ENCODE measurements at places on chromosomes 6 and 20.

- peak; percentile 81 for DNase-seq
Measured at GRCh38 chr6:106476331-106477105, 116.0 kb downstream of the CRYBG1 start.

- no peak for DNase-seq
Measured at GRCh38 chr6:3316331-3316730, 57.6 kb downstream of the PSMG4 start.

DNA sequence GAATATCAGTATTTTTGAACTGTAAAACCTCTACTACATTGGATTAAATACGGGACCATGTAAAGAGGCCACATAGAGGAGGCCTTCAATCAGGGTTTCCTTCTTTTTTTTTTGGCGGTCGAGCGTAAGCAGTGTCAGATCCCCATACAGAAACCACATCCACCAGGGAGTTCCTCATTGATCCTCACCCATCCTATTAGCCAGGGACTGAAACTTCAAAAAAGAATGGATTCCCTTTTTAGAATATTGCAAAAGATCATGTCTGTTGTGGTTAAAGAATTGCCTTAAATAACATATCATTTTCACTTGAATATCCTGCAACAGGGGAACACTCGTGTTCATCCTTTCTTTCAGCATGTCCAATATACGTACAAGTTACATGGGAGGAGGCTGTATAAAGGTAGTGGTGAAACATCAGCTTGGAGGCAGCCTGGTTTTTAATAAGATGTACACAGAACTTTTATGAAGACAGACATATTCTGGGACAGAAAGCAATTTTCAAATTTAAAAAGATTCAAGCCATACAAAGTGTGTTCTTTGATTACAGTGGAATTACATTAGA is 96.1 kb downstream of the PPP1R14C start:
- DNase-seq = no peak

DNA sequence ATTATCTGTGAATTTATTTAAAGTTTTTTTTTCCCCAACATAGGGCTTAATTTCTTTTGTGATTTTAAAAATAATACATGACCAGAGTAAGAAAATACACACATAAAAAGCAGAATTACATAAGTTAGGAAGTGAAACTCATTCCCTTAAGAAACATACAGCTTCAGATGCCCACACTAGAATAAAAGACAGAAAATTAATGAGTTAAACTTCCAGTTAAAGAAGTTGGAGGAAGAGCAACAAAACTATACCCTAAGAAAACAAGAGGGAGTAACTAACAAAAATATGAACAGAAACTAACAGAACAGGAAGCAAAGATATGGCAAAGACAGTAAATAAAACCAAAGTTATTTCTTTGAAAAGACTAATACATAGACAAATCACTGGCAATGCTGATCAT is 107.6 kb upstream of the CEP85L start:
- DNase-seq = no peak

GRCh38 chr6:74969591-74970267 is 236.1 kb downstream of the COL12A1 start:
- no peak for DNase-seq

GRCh38 chr20:53263554-53264438 is 291.6 kb downstream of the TSHZ2 start:
- no peak for DNase-seq

DNA sequence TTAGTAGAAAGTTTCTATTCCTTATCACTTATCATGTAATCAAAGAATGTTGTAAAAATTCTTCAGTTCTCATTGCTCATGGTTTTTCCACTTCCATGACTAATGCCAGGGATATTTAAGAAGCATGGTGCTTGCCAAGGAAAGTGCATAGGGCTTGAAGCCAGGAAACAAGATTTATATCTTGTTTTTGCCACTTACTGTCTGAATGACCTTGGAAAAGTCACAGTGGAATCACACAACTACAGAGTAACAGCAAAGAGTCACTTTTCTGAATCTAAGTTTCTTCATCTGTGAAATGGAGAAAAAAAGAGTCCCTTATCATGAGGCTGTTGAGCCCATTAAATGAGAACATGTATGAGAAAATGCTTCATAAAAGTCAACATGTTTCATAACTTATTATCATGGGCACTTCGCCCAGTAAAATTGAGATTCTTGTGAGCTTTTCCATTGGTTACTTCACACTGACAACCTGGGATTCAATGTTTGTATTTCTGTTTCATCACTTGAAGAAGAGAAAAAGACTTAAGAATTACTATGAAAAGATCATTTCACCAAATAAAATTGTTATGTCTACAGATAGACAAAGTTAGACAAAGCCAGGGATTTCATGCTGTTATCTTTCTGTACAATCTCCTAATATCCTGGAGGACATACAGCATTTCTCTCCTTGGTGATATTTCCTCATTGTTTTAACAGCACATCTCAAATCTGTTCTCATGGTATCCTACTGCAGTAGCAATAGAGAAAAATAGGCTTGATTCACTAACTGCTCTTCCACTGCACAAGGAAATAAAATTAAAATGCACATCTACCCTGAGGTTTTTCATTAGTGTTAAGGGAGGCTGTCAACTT is 7.6 kb upstream of the BMP5 start:
- peak; percentile 72 for DNase-seq

GRCh38 chr20:23614163-23614562 is 8.4 kb upstream of the CST9 start:
- no peak for DNase-seq

GRCh38 chr20:25858495-25859425 is 162.1 kb upstream of the ZNF337 start:
- DNase-seq = no peak

Data from fibroblast of skin of abdomen (primary cell).